ENCODE measurements at places on chromosomes 6 and 20.
A peak's percentile ranks its signal among the peaks of the same experiment; 100 is the strongest.

- no peak for DNase-seq
Measured at GRCh38 chr20:56570832-56571231, 37.8 kb downstream of the FAM209B start.

GRCh38 chr6:167755461-167755860, 71.2 kb upstream of the AFDN start:
- no peak for DNase-seq

DNA sequence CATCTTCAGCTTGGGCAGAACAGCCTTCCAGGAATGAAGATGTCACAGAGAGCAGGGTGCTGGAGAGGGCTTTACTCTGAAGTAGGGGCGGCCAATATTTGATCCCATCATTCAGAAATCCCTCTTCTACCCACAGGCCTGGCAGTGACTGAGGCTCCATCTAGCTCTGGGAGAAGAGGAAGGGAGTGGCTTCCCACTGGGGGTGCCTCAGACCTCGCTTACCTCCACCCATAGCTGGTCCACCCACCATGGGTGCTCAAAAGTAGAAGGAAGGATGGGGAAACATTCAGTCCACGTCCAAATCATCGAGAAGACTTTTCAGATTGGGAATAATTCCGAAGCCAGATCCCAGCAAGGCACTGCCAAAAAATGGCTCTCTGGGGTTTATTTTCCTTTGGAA, 11.8 kb upstream of the THBD start:
- DNase-seq = no peak

DNA sequence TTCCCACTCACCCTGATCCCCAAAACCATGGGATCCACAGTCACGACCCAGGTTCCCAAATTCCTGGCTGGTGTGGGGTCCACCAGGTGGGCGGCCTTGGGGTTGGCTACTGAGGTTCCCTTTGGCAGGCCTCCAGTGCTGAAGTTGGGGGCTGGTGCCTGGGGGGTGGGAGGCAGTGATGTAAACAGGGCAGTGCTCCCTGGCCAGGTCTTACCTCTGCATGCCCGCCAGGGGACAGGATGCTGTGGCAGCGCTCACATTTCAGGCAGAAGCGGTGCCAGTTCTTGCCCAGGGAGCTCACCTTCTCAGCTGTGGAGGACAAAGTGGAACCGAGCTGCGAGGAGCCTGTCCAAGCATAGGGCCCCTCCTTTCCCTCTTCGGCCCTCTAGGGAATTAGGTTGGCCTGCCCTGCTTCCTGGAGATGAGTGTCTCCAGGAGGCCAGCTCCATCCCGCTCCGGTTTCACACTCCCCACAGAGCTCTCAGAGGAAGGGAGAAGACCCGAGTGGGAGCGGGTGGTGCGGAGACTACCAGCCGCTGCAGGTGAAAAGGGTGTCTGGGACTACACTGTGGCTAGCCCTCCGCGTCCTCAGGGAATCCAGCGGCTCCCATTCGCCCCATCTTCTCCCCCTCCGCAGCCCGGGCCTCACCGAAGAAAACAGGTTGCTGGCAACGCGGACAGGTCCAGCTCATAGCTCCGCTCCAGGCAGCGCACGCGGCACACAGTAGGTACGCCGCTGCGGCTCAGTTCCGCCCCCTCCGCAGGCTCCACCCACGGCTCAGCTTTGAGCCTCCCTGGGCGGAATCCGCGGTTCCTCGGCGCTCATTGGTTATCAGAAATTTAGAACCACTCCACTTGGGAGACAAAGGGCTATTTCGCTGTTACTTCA, at the start of gene CRIP3:
CRIP3 (minus strand) TSS at position 726 of the 889 bp plus-strand sequence; CDS start at position 692, 34 bp downstream.
- peak; percentile 70 for DNase-seq

DNA sequence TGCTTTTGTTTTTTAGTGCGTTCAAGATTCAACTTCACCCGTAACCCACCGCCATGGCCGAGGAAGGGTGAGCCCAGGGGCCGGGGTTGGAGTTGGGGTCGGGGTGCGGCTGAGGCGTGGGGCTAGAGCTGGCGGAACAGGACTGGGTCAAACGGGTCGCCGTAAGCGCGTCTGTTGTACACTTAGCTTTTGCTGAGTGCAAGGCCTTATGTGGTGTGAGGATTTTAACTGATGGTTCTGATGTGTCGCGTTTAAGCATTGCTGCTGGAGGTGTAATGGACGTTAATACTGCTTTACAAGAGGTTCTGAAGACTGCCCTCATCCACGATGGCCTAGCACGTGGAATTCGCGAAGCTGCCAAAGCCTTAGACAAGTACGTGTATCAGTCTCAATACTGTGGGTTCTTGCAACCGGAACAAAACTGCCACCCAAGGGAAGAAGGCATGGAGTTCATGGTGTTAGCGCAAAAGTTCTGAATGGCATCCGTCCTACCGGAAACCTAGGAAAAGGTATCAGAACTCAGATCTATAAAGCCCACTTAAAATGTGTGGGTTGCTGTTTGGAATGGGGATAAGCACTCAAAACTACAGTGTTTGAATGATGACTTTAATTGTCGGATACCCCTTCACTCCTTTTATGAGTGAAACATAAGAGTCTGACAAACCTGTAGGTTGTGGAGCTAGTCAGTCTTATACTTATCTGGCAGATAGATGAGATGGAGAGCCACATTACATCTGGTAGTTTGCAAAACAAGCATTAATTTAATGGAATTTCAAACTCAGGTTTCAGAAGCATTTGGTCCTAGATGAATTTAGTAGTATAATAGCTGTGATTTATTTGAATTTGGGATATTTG, 574 bp downstream of the RPS12 start:
- DNase-seq = no peak

GRCh38 chr20:5282561-5282960, 34.2 kb downstream of the PROKR2 start:
- no peak for DNase-seq

DNA sequence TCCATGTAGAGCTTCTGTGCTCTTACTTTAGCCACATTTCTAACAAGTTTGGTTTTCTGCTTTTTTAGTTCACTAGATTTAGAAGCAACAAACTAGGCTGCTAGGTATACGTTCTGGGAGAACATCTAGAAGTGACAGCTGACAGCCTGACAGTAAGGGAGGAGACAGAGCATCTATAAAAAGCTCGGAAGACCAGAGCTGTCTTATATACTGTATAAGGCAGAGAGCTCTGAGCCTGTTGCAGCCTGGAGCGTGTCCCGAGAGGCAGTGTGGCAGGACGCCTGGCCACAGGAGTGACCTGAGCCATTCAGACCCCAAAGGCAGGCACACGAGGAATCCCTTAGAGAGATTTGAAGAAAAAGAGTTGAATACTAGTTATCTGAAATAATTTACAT, 24.6 kb downstream of the PPP1R14C start:
- no peak for DNase-seq

DNA sequence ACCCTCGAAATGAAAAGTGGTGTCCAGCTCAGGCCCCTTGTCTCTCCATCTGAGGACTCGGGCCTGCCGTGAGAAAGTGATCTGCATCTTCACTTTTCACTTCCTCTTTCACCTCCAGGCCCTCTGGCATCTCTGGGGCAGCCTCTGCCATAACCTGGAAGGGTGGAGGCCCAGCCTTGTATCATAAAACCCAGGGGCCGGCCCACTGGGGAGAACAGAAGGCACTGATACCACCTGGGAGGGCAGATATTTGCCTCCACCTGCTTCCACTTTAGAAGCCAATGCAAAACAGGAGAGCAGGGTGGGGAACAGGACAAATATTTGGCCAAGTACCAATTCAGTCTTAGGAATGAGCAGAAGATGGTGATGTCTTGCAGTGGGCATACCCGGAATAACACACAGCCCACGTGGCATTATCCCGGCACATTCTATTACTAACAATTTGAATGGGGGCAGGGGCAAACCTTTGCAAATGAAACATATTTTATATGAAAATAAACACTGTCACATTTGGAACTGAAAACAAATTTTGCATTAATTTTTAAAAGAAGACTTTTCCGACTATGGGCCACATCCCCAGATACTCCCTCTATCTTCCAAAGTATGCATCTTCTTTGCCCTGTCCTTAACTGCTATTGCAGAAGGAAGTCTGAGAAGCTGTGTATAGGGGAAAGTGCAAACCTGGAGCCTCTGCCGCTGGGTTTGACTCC, 69.2 kb upstream of the TBC1D7 start:
- peak; percentile 82 for DNase-seq

DNA sequence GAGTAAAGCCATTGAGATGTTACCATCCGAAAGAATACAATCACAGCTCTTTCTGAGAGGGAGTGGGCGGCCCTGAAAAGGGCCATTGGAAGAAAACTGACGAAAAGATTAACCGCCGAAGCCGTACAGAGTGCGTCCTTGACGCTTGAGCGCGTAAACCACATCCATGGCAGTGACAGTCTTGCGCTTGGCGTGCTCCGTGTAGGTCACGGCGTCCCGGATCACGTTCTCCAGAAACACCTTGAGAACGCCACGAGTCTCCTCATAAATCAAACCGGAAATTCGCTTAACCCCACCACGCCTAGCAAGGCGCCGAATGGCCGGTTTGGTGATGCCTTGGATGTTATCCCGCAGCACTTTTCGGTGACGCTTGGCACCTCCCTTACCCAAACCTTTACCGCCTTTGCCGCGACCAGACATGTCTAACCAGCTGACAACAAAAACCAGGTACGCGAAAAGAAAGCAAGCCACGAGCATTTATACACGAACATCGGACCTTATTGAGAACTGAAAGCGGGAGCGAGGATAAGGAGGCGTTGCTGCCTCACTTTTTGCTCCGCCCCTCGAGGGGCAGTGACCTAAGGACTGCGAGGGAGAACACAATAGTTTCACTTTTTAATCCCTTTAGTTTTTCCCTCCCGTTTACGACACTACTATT, 60.3 kb upstream of the HFE start:
- DNase-seq = peak; percentile 95

GRCh38 chr6:39263303-39264037, 34.2 kb upstream of the KCNK5 start:
- no peak for DNase-seq

DNA sequence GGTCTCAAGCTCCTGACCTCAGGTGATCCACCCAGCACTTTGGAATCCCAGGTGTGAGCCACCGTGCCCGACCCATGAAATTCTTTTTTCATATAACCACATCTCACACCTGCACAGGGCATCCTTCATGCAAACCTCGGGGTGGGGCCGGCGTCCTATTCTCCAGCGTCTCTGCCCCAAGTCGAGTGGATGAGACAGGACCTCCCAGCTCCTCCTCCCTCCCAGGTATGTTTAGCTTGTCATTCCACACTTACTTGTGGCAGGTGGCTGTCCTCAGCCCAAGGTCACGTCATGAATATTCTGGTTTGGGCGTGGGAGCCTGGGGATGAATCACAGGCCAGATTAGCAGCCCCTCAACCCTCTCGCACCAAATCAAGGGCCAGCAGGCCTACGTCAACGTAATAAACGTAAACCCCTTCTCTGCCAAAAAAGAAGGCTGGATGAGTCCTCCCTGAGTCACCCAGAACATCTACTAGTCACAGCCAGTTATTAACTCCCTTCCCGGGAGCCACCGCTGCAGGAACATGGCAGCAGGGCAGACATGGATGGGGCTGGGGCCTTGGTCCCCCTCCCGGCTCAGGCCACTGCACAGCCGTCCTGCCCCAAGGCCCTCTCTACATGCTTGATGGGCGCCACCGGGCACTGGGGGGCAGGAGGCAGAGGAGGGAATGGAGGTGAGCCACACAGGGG, 91.7 kb downstream of the YTHDF1 start:
- DNase-seq = no peak

- DNase-seq = no peak
Measured at GRCh38 chr20:39042279-39043150, 80.4 kb downstream of the DHX35 start.

GRCh38 chr6:147831356-147831755, 322.9 kb downstream of the SAMD5 start:
- DNase-seq = no peak

DNA sequence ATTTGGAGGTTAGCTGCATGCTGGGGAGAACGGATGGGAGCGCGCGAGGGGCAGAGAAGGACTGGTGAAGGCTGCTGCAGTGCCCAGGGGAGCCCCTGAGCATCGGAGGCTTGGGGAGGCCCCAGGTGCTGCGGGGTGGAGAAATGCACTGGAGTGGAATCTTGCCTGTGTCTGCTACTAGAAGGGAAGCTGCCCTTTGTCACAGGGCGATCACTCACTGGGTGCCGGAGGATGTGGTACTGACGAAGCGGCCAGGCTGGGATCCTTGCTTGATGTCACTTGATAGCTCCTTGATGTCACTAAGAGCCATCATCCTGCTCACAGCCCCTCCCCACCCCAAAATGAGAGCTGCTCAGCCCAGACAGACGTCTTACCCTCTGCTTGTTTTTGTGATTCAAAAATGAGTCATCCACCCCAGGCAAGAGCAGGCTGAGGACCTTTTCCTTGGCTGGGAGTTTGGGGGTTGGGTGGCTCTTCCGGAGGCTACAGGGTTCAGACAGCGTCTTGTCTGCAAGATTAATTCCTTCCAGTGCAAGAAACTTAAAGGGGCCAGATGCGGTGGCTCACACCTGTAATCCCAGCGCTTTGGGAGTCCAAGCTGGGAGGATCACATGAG, 62.6 kb upstream of the PMEPA1 start:
- DNase-seq = no peak

DNA sequence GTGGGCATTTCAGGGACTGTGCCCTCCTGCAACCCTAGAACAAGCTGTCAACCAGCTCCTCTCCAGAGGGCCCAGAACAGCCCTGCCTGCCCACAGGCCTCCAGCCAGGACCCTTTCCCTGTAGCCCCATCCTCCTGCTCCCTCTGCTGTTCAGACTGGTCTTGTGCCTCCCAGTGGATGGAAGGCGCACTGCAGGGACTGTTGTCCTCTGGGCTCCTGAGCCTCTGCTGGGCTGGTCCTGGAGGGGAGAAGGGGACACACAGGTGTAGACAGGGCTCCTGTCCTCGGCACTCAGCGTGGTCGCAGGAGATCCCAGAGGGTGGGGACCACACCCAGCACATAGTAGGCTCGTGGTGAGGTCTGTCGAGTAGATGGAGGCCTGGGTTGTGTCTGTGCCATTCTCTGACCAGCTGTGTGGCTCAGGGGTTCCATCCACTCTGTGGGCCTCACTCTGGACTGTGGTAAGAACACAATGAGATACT, 11.5 kb downstream of the ITPR3 start:
- no peak for DNase-seq

GRCh38 chr6:107198631-107199416, 83.5 kb upstream of the BEND3 start:
- no peak for DNase-seq

- DNase-seq = no peak
Measured at GRCh38 chr6:163438298-163438939, 23.9 kb downstream of the QKI start.

DNA sequence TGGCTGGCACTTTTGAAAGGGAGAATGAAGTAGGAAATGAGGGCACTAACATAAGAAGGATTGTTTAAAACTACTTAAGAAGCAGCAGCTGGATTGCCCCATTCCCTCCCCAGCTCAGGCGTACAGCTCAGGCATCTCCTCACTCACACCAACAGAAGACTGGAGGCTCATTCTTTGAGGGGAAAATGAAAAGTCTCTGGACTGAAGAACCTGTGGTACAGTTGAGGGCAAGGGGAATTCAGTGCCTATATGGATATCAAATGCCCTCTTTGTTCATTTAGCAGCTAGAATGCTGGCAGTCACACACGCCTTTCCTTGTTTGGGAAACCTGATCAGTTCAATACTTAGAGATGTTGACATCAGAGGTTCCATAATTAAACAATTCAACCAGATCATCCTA, 502.1 kb upstream of the SOX4 start:
- no peak for DNase-seq

- DNase-seq = no peak
Measured at GRCh38 chr6:158955255-158955654, 44.7 kb downstream of the RSPH3 start.

- DNase-seq = no peak
Measured at GRCh38 chr6:157859775-157860504, 36.9 kb downstream of the SNX9 start.
